COR-L47 (cell line): ENCODE measurements at places on chromosomes 11 and 22.

DNA sequence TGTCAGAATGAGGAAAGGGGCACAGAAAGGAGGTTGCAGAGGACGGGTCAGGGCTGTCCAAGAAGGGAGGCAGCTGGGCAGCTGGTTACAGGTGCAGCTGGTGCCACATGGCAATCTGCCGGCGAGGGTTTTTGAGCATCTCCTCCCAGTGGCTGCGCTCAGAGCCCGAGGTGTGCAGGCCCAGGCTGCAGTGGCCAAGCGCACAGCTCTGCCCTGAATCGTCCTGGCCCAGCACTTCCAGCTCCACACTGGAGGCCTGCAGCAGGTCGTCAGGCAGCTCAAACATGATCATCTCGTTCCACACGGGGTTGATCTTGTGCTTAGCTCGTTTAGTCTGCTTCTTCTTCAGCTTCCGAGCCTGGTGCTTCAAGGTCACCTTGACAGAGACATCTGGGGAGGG is 42.2 kb downstream of the SYT13 start:
- DNase-seq, result no peak

DNA sequence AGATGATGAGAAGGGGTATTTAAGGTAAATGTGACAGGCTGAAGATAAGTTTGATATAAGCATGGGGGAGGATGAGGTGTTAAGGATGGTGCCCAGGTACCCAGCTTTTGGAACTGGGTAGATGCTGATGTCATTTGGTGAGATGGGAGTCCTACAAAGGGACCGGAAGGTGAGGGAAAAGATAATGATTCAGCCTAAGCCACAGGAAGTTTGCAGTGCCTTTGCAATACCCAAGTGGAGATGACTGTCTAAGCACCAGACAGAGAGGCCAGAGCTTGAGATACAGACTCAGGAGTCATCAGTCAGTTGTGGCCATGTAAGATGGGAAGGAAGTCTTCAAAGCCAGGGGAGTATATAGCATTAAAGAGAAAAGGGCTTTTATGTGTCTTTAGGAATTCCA is 30.0 kb upstream of the SMCO4 start:
- no peak for DNase-seq

- DNase-seq, result no peak
Measured at GRCh38 chr22:42758931-42759629, 38.4 kb upstream of the A4GALT start.

DNA sequence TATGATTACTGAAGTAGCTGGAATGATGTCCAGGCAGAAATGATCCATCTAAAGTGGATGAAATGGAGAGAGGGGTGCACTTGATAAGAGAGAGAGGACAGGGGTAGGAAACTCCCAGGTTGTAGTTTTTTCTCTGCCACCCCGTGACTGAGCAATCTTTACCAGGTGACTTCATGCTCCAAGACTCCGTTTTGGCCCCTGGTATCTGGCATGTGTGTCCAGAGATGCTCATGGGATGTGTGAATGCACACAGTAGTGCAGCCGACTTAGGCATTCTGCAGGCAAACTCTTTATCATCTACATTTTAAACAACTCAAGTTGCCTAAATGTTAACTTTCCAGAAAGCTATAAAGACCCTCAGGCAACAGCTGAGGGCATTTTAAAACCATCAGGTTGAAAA is 189.3 kb upstream of the SEZ6L start:
- no peak for DNase-seq

GRCh38 chr11:69383372-69384250 is 89.7 kb downstream of the MYEOV start:
- no peak for DNase-seq

- DNase-seq, result no peak
Measured at GRCh38 chr11:82771781-82772180, 38.1 kb upstream of the FAM181B start.

GRCh38 chr22:39122772-39123470 is 25.9 kb downstream of the APOBEC3H start:
- no peak for DNase-seq

DNA sequence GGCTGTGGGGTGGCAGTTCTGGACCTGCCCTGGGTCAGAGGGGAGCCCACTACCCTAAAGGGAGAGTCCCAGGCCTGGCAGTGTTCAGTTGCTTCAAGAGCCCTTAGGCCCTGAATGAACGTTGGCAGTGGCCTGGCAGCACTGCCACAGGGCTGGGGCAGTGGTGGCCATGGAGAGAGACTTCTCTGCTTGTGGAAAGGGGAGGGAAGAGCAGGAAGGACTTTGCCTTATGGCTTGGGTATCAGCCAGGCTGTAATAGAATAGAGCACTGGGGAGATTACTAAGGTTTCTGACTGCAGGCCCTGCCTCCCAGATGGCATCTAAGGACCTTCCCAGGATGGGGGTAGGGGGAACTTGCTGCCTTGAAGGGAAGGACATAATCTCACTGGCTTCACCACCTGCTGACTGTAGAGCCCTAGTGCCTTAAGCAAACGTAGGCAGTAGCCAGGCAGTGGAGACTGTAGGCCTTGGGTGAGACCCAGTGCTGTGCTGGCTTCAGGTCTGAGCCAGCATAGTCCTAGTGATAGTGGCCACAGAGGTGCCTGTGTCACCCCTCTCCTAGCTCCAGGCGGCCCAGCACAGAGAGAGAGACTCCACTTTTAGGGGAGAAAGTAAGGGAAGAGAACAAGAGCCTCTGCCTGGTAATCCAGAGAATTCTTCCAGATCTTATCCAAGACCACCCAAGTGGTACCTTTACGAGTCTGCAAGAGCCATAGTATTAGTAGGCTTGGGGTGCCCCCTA is 27.6 kb downstream of the PLA2G6 start:
- no peak for DNase-seq

- no peak for DNase-seq
Measured at GRCh38 chr11:63277345-63277943, 34.0 kb upstream of the SLC22A25 start.

- DNase-seq, result no peak
Measured at GRCh38 chr11:2312232-2313042, 10.6 kb downstream of the TSPAN32 start.

DNA sequence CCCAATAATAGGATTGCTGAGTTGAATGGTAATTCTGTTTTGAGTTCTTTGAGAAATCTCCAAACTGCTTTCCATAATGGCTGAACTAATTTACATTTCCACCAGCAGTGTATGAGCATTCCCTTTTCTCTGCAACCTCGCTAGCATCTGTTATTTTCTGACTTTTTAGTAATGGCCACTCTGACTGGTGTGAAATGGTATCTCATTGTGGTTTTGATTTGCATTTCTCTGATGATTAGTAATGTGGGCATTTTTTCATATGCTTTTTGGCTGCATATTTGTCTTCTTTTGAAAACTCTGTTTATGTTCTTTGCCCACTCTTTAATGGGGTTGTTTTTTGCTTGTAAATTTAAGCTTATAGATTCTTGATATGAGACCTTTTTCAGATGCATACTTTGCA is 97.4 kb downstream of the FDX1 start:
- DNase-seq, result no peak
